ENCODE measurements at places on chromosomes 16 and 17.

- DNase-seq = no peak
These were observed 3.5 kb downstream of the C17orf100 start for GRCh38 chr17:6654841-6655731.

GRCh38 chr17:33875973-33876372, 379.1 kb upstream of the CCL2 start:
- no peak for DNase-seq

DNA sequence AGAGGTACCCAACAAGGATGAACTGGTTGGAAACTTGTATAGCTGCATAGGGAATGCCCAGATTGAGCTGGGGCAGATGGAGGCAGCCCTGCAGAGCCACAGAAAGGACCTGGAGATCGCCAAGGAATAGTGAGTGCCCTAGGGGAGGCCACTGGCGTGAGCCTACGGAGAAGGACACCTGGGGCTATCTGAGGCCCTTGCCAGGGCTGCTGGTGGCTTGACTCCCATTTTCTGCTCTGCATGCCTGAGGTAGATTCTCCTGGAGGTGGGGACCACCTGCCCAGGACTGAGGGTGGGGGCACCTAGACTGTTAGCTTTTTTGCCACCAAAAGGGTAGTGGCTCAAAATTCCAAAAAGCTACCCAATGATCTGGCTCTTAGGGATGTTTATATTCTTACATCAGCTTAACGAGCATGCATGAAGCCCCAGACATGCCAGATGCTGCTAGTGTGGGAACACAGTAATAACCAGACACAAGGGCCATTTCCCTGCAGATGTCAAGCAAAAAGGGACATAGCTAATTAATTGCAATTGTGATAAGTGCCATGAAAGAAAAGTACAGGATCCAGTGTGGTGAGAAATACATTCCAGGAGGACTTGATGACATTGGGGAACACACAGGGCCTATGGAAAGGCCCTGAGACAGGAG, 8.8 kb downstream of the ODAD4 start:
- no peak for DNase-seq

DNA sequence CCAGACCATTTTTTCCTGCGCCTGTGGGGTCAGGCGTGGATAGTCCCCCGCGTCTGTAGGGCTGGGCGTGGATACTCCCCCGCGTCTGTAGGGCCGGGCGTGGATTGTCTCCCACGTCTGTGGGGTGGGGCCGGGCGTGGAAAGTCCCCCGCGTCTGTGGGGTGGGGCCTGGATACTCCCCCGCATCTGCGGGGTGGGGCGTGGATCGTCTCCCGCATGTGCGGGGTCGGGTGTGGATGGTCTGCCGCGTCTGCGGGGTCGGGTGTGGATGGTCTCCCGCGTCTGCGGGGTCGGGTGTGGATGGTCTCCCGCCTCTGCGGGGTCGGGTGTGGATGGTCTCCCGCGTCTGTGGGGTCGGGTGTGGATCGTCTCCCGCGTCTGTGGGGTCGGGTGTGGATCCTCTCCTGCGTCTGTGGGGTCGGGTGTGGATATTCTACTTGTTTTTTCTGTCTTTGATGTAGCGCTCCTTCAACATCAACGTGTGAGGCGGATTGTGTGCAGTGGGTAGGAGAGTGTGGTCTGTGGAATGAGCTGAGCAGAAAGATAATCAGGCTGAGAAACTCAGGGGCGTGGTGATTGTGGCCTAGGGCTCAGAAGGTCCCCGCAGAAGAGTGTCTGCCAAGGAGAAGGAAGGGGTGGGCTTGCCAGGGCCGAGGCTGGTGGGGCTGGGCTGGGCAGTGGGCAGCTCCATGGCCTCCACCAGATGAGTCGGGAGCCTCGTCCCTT, 3.2 kb downstream of the GNPTG start:
- DNase-seq = no peak

- no peak for DNase-seq
These were observed 62.9 kb downstream of the C16orf95 start for GRCh38 chr16:87254296-87254695.

- DNase-seq = no peak
These were observed 58.6 kb downstream of the WSB1 start for GRCh38 chr17:27352448-27353032.

DNA sequence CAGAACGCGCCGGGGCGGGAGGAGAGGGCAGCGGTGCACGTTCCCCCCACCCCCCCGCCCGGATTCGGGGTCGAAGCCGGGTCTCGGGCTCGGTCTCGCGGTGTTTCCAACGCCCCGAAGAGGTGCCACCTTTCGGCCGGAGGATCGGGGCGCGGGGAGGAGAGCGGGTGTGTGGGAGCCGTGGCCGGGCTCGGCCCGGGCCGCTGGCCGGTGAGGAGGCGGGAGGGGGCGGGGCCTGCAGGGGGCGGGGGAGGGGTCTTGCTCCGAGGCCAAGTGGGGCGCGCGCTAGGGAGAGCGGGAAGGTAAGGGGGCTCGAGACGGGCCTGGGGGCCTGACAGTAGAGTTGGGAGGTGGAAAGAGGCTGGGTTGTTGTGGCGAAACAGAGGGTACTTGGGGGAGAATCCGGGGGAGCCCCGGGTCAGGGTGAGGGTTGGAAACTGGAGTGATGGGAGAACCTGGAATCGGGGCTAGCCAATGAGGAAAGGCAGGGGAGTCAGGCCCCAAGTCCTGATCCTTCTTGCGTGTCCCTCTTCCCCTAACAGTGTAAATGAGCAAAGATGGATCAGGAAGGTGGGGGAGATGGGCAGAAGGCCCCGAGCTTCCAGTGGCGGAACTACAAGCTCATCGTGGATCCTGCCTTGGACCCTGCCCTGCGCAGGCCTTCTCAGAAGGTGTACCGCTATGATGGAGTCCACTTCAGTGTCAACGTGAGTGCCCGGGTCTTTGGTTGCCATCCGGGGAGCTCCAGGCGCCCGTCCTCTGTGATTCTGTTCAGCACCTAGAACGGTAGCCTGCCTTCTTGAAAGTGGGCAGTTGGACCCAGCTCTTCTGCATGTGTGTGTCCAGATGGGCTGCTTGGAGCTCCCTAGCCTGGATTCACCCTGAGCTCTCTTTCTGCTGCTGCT, 873 bp downstream of the SETD1A start:
- DNase-seq = no peak

DNA sequence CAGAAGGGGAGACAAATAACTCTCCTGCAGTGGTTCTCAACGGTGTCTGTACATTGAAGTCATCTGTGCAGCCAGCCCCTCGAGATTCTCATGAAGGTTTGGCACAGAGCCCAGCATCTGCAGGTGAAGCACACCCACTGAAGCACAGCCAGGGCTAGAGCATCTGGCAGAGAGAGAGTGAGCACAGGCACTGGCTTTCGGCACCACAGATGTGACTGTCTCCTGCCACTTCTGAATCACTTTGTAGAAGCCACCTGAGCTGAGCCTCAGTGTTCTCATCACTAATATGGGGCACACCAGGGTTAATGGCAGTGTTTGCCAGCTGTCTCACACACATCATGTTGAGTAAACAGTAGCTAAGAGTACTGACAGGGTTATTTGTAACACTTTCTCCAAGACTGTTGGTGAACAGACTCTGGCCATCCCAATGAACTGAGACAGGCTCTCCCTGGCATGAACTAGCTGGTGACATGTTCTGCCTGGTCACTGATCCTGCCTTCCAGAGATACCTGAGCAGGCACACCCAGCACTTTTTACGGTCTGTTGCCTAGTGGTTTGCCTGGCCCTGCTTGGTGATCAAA, 10.9 kb downstream of the HSPB9 start:
- no peak for DNase-seq

GRCh38 chr16:54176376-54176901, 110.1 kb downstream of the IRX3 start:
- no peak for DNase-seq
